ENCODE measurements at places on chromosomes 7 and 10. TPM values are rescaled to one million over a fixed set of nuclear protein-coding genes. Genes with fewer than 3 reads are reported as not detected.

Gene ABCA13
- total RNA-seq: 0.07 TPM

Gene TRIM74
- 2.1 TPM for total RNA-seq

Gene SPDYE2B
- total RNA-seq: not detected

Gene FAM13C
- total RNA-seq: 6.4 TPM

Gene NPY
- 1.1 TPM for total RNA-seq

Gene ANKRD1
- total RNA-seq: 61.8 TPM

Gene TMEM196
- total RNA-seq: 0.55 TPM

Gene CPXM2
- 0.18 TPM for total RNA-seq

Gene ZNF438
- 6.1 TPM for total RNA-seq

Gene SUN3
- total RNA-seq: not detected

Gene MMD2
- not detected for total RNA-seq

Gene EPHB4
- 164 TPM for total RNA-seq

Gene MXI1
- 27.6 TPM for total RNA-seq

Gene CNNM1
- total RNA-seq: 0.36 TPM

Gene TFR2
- total RNA-seq: 0.62 TPM

Gene POLR2J3
- 28.2 TPM for total RNA-seq

Gene ZNF425
- total RNA-seq: 8.0 TPM

Gene DOCK1
- 81.2 TPM for total RNA-seq

Gene BUD31
- total RNA-seq: 102 TPM

Gene SPDYE1
- total RNA-seq: not detected

Gene HOGA1
- total RNA-seq: 11.9 TPM

Gene GRID1
- 0.42 TPM for total RNA-seq

Gene ANKRD2
- total RNA-seq: not detected

Gene PTPN20
- not detected for total RNA-seq

Gene LRRC18
- not detected for total RNA-seq

Gene TMEM178B
- total RNA-seq: 2.3 TPM

Gene SDK1
- 39.6 TPM for total RNA-seq

Gene GSTK1
- 114 TPM for total RNA-seq

Gene MICALL2
- 12.7 TPM for total RNA-seq

Gene HECW1
- total RNA-seq: 0.09 TPM

Gene BICC1
- 4.9 TPM for total RNA-seq

Gene EPHB6
- total RNA-seq: 24.8 TPM

Measured in progenitor cell of endocrine pancreas (in vitro differentiated cells).